ENCODE measurements at places on chromosomes 11 and 22.

- DNase-seq = no peak
Measured at GRCh38 chr11:74460481-74461154, 6.7 kb downstream of the KCNE3 start.

- no peak for DNase-seq
Measured at GRCh38 chr11:16505481-16505880, 149.1 kb upstream of the SOX6 start.

DNA sequence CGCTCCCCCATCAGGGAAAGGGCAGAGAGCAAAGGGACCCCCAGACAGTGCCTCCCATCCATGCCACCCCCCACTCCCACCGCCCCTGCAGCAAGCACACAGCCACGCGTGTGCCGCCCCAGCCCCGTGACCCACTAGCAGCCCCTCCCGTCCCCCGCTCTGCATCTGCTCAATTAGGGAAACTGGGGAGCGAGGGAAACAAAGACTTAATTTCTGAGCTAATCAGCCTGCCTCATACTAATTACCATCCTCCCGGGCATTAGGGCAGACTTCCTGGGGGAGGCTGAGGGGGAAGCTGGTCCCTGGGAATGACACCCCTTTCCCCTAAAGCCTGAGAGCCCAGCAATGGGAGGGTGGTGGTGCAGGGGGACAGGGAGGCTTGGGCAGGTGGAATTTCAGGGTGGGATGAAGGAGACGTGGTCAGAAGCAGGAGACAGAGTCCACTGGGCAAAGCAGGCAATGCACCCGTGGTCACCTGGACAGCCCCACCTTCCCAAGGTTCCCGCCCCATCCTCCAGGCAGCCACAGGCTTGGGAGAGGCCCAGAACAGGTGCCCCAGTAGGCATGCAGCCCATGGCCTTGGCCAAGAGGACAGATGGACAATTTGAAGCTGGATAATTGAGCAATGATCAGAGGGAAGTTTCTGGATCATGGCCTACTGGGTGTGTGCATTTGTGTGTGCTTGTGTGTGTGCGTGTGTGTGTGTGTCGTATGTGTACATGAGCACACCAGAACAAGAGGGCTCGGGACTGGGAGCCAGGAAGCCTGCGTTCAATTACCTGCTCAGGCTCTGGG lies 20.6 kb downstream of the ELFN2 start:
- DNase-seq = no peak

DNA sequence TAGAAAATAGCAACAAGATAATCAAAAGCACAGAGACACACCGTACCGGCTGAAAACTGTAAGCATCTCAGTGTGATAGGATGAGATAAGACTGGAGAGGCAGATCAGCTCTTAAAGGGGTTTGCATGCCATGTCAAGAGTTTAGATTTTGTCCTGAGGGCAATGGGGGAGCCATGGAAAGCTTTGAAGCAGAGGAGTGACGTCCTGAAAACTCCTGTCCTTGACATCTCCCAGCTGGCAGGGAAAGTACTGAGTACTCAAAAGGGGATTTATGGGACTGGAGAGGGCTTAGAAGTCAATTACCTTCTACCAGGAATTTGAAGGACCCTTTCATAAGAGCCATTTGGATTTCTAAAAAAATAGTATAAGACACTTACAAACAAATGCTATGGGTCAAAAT lies 420.5 kb upstream of the NARS2 start:
- DNase-seq = no peak

DNA sequence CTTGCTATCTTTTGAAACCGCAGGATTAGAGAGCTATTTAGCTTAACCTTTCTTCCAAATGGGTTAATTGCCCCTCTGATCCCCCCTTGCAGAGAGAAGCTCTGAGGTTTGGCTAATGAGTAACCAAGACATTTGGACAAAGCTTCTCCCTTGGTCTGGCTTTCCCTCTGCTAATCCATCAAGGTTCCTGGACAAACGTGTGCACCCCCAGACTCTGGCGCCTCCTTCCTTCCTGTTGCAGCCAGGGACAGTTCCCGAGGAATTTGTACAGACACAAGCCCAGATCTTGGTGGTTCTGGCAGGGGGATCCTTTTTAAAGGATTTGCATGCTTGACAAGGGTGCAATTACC lies 1.6 kb downstream of the KIAA1671 start:
- DNase-seq = no peak

Measured in NCI-H1048 (cell line).